Stimulated activated CD8-positive, alpha-beta memory T cell treated with anti-CD3 and anti-CD28 coated beads, Interleukin-7, amount 100 ng/mL, for 1 hour (primary cell): ENCODE measurements at places on chromosomes 2 and 18.

- DNase-seq = no peak
Observed at GRCh38 chr2:37472959-37473358, 128.5 kb downstream of the QPCT start.

DNA sequence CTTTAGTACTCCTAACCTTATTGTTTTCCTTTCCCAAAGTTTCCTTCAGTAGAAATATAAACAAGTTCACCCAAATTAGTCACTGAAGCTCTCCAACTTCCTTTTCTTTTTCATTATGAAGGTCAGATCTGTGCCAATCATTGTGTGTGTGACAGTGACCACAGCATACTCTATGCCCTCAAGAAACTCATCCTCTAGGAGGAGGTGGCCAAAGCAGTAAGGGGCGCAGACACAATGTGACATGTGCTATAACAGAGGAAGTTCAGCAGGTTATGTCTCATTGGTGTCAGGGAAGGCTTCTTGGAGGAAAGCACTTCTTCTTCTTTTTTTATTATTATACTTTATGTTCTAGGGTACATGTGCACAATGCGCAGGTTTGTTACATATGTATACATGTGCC, 60.0 kb upstream of the PSME4 start:
- no peak for DNase-seq

GRCh38 chr2:235685024-235685721, 191.3 kb downstream of the AGAP1 start:
- DNase-seq = no peak

GRCh38 chr2:153196378-153197058, 282.0 kb downstream of the RPRM start:
- no peak for DNase-seq

DNA sequence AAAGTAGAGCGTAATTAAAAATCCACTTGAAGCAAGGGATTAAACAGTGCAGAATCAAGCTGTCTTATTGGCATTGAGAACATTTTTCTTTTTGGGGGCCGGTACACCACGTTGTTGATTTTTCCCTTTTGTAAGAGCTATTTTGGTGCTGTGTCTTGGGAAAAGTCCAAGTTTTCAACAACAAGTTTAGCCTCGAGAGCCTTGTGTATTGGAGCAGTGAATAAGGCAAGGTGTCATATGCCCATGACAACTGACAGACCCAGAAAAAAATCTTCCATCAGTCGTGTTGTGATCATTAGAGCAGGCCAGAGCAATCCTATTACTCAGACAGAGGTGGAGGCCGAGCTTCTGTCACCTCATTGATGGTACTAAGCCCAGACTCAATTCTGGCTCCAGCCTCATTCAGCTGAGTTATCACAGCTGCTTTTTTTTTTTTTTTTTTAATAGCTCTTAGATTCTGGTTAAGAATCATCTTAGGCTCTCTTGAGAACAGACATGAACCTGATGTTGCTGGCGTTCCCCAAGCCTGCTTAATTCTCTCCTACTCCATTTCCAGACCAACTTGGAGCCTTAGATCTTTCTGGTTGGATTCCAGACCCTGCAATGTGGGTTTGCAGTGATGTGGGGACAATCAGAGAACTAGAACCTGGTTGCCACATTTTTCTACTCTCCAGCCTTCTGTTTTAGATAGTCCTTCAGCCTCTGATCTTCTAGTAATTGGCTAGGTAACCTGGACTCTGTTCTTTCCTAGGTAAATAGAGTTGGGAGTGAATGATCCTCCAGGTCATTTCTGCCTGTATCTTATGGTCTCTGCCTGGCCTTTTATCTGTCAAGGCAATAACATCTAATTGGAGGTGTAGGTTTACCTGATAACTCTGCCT, 43.1 kb downstream of the MOGAT1 start:
- no peak for DNase-seq

GRCh38 chr2:101790416-101790815, 92.9 kb downstream of the MAP4K4 start:
- DNase-seq = no peak

GRCh38 chr18:80154293-80154692, 45.2 kb downstream of the ADNP2 start:
- DNase-seq = no peak

DNA sequence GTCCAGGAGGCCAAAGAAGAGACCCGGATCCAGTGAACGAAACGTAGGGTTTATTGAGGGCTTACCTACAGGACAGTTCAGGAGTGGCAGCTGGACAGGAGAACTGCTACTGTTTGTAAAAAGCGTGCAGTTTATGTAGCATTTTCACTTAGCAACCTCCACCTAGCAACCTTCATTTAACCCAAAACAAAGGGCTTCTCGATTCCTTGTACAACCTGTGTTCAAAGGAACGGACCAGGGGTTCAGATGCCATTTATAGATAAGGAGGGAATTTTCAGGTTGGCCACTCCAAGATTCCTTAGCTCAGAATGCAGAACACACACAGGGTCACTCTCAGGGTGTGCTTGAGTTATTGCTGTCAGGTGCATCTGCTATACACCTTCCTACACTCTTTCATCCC, 65.1 kb upstream of the YWHAQ start:
- DNase-seq = no peak

DNA sequence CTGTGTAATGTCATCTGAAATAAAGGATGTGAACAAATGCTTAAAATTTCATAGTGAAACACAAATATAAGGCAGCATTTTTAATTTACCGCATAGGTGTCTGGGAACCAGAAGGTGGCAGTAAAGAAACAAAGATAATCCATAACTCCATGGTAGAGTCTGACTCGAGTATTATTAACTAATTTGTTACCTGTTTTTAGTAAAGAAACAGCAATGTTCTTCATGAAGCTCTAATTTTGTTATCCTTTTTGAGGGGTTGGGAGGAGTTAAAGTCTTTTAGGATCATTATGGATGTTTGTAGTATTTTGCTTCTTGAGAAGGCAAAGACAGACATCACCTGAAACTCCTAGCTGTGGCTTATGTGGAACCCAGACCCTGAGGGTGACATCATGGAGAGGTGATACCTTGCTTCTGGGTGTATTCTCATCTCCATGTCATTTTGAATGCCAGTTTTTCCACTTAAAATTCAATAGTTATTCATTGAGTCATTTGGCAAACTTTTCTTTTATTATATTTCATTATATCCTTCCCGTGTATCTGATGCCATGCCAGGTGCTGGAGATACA, 286.2 kb upstream of the EPAS1 start:
- DNase-seq = no peak

DNA sequence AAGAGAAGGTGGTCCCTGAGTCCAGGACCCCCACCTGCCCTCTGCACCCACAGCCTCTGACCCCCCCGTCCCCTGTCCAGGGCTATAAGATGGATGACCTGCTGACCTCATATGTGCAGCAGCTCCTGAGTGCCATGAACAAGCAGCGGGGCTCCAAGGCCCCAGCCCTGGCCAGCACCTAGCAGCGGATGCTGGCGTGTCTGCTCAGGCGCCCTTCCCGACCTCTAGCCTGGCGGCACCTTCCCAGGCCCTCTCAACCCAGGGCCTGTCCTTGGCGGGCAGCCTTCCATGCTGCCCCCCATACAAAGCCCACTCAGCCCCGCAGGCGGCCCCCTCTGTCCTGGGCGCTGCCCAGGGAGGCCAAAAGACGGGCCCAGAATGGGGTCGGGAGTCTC, 8.7 kb upstream of the GPR17 start:
- DNase-seq = no peak

GRCh38 chr2:40101131-40101575, 322.1 kb upstream of the THUMPD2 start:
- no peak for DNase-seq

DNA sequence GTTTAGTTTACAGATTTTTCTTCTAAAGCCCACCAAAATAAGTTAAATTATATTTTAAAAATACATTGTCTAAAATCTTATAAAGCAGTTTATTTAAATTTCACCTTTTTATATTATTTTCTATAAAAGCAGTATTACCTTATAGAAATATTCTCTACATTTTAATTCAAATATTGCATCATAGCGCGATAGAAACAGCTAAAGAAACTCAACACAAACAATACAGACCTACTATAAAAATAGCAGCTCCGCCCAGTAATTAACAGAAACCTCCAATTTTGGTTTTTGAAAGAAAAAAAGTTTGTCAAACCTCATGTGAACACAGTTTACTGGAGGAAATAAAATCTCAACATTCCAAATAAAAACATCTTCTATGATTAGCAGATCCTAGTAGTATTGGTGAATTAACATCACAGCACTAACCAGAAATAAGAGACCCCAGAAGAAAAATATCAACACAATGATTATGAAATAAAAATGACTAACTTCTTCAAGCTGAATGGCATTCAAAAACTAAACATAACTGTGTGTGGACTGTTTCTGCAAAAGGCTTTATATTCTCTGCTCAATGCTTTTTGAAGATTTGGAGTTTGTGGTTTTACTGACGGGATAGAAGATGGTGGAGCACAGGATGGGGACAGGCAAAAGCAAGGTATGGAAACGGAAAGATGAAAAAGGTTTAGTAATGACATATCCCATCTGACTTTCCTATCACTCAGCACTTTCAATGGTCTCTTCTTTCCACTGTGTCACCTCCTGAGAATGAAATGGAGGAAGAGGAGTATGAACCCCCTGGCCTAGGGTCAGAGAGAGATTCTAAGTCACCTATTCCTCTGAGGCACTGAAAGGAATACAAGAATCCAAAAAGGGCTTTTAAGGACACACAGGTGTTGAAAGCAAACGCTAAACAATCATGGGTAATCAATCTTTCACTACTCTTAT, 17.5 kb downstream of the MAP4K3 start:
- DNase-seq = no peak

DNA sequence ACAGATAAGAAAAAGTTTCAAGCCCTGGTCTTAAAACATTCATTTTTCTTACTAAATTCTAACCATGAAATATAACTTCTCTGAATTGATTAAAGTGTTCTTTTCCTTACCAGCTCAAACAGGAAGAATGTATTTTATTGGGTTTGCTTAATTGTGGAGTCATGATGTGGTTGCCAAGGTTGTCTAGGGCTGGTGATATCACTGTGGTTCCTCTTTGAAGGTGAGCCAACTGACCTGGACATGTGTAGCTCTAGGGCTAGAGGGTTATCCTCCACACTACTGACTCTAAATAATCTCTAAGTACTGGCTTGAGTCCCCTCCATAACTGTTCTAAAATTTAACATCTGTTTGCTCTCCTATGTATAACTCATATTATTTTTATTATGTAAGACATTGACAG, 529.6 kb downstream of the PIK3C3 start:
- no peak for DNase-seq

- no peak for DNase-seq
Observed at GRCh38 chr2:217223222-217223930, 363.5 kb upstream of the TNP1 start.

DNA sequence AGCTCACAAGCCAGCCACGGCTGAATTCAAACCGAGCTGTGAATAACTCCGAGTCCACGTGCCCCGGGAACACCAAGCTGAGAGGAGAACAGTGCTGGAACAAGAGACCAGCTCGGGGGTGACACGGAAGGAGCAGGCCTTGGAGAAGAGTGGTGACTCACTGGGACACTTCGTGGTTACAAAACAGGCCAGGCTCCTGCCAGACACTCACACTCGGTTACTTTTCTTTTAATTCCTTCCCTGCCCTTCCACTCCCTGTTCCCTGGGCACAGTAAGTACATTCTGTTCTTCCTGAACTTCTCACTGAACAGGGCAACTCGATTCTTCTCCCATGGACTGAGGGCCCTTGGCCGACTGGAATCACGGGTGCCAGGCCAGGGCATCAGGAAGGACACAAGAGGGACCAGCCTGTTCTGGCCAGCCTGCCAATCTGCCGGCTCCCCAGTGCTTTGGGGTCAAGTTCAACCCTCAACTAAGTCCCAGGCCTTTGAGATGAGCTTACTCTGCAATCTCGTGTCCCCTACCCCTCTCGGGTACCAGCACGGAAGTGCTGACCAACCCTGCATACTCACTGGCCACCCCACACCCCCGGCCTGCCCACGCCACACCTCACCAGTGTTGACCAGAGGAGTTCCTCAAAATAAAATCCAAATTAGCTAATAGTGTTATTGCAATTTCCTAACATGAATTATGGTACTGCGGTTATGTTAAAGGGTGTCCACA, 87.5 kb downstream of the TFCP2L1 start:
- no peak for DNase-seq

DNA sequence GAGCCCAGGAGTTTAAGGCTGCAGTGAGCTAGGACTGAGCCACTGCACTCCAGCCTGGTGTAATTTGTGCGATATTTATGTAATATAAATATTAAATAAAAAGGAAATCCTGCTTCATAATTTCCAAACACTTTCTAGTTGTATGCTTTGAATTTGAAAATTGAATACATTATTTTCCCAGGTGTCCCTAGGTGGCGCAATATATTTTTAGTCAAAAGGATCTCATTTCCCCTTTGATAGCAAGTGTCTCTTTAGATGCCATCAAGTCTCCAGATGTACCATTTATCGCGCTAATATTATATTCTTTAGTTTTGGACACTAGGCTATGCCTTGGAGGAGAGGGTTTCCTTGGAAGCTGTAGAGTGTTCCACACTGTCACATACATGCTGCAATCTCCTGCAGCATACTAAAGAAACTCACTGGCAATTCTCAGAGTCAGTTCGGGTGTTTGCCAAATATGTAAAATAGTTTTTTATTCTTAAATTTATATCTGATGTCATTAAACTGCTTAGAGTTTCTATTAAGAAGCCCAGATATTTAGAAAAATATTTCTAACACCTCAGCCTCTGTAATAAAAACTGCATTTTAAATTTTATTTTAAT, 5.6 kb upstream of the WDR7 start:
- DNase-seq = no peak

DNA sequence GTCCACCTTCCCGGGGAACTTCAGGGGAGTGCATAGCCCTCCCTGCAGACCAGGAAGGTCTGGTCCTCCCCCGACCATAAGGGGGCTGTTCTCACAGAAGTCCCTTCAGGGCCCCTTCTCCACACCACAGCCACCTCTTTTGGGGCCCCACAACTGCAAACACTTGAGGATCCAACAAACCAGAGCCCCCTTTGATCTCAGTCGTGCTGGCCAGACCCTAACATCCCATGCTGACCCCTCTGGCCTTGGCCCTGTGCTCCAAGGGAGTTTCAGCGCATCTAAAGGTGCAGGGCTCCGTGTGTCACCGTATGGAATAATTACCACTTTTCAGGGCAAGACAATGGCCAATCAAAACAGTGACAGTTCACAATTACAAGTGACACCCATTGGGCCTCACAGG, 57.7 kb downstream of the ADNP2 start:
- DNase-seq = no peak

DNA sequence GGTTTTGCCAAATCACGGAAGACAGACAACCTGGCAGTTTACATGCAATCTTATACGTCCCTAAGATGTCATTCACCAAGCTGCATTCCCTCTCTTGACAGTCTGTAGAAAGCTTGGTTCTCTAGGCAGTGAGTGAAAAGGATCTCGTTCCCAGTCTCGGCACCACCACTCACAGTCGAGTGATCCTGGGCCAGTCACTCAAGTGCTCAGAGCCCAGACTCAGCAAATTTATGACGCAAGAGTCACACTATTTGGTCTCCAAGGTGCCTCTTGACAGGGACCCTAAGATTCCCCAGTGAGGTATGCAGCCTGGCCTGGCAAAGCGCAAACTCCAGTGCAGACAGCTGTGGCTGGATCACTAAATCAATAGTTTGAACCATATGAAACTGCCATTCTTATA, 77.9 kb downstream of the EIPR1 start:
- no peak for DNase-seq

GRCh38 chr2:43927442-43927841, 68.3 kb downstream of the LRPPRC start:
- no peak for DNase-seq

- no peak for DNase-seq
Observed at GRCh38 chr2:197356136-197356535, 45.6 kb upstream of the ANKRD44 start.

GRCh38 chr2:240510513-240511210, 47.1 kb downstream of the ANKMY1 start:
- no peak for DNase-seq
